ENCODE measurements at places on chromosomes 13 and 19.

DNA sequence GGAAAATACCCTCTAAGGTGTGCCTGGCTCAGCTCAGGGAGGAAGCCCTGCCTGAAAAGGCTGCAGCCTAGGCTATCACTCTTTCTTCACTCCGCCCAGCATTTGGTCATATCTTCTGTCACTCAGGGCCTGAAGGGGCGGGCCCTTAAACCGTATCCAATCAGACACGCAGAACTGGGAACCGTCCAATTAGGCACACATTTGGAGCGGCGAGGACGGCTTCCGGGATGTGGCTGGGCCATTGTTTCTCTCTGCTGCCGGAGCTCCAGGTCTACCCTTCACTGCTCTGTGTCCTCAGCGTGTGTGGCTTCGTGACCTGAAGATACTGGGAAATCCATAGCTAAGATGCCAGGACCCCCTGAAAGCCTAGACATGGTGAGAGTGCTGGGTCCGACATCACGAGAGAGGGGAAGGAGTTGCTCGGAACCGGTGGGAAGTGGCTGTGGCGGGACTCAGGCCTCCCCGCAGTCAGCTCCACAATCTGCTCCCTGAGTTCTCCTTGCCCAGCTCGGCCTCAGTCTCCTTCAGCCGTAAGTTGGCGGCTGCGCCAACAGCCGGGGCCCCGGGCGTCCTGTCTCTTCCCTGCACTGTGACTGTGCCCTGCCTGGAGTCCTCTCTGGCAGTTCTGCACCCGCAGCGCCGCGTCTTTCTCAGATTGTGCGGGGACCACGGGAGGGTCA, at the start of gene ZNF493:
ZNF493 (plus strand) TSS at position 241 of the 680 bp plus-strand sequence; CDS start at position 346, 105 bp downstream.
- DNase-seq = peak; percentile 95

DNA sequence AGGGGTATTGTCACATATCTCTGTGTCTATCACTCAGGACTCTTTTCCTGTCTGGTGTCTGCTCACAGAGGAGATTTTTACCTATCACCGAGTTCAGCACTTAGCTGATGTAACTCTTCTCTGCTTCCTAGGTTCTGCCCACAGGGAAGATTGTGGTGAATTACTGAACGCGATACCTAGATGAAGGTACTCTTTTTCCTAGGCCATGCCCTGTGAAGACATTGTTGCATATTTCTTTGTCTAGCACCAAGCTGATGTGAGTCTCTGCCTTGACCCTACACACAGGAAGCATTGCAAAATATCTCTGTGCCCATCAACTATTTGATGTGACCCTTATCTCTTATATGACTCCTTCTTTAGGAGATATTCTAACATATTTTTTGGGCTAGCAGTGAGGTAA, 72.1 kb upstream of the ZNF43 start:
- DNase-seq = no peak

- no peak for DNase-seq
Observed at GRCh38 chr19:28023064-28023463, 1189.9 kb downstream of the UQCRFS1 start.

DNA sequence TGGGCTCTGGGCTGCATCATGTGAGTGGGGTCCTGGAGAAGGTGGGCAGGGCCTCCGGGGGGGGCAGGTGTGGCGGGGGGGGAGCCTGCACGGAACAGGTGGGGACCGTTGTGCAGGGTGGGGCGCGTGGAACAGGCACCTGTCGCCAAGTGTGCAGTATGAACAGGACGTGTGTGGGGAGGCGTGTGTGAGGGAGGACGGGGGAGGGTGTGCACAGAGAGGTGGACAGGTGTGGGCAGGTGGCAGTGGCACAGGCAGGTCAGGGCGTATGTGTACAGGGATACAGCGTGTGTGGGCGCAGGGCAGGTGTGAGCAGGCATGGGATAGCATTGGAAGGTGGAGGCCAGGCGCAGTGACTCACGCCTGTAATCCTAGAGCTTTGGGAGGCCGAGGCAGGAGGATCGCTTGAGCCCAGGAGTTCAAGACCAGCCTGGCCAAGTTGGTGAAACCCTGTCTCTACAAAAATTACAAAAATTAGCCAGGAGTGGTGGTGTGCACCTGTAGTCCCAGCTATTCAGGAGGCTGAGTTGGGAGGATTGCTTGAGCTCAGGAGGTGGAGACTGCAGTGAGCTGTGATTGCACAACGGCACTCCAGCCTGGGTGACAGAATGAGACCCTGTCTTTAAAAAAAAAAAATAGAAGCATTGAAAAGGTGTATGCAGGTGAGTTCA, 3.2 kb downstream of the PLK5 start:
- no peak for DNase-seq
